ENCODE measurements at places on chromosomes 2 and 18. TPM values are rescaled to one million over a fixed set of nuclear protein-coding genes. Genes with fewer than 3 reads are reported as not detected.
A peak's percentile ranks its signal among the peaks of the same experiment; 100 is the strongest.

OTOS gene
- not detected for total RNA-seq

ACP1 gene
- 144 TPM for total RNA-seq

CCDC102B gene
- total RNA-seq, result 4.9 TPM

SCG2 gene
- not detected for total RNA-seq

SELENOI gene
- total RNA-seq, result 59.3 TPM

SLC4A3 gene
- 15.8 TPM for total RNA-seq

- no peak overlapping the region for H3K27ac ChIP-seq
- H3K27me3 ChIP-seq, result no peaks in the 10 kb centered on the region
- H3K4me1 ChIP-seq, result no peaks in the 10 kb centered on the region
- no peak overlapping the region for H3K4me3 ChIP-seq
Measured at GRCh38 chr2:206063635-206064034, 22.3 kb downstream of the INO80D start.

DNA sequence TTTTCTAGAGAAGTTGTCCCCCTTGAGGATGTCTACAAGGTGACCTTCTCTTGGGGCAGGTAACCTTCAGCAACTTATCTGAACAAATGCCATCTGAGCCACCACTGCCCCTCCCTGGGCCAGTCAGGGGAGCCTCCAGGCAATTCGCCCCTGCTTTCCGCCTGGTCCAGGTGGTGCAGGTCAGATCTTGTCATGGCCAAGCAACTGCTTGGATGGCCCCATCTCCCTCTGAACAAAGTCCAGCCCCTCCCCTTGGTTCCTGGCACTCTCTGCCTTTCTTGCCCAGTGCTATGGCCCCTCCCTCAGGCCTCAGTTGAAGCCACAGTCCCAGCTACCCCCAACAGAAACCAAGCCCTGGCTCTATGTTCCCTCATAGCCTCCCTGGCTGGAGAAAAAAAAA lies 138.7 kb downstream of the ALPK2 start:
- no peak for DNase-seq
- peaks cover 46% of the 10 kb centered on the region for H3K27me3 ChIP-seq
- no peak overlapping the region for H3K4me3 ChIP-seq
- no peaks in the 10 kb centered on the region for H3K36me3 ChIP-seq

GRCh38 chr2:43472527-43473194 lies 123.2 kb downstream of the THADA start:
- H3K27me3 ChIP-seq, result no peaks in the 10 kb centered on the region
- no peak overlapping the region for H3K27ac ChIP-seq
- peaks cover 8% of the 10 kb centered on the region for H3K4me1 ChIP-seq
- no peak for DNase-seq
- no peaks in the 10 kb centered on the region for H3K36me3 ChIP-seq

- H3K4me1 ChIP-seq, result peaks cover 3% of the 10 kb centered on the region
- H3K27me3 ChIP-seq, result no peaks in the 10 kb centered on the region
- DNase-seq, result no peak
- H3K36me3 ChIP-seq, result peaks cover 21% of the 10 kb centered on the region
- no peak overlapping the region for H3K27ac ChIP-seq
- no peak overlapping the region for H3K4me3 ChIP-seq
Measured at GRCh38 chr2:224569654-224570053, 15.5 kb downstream of the CUL3 start.

DNA sequence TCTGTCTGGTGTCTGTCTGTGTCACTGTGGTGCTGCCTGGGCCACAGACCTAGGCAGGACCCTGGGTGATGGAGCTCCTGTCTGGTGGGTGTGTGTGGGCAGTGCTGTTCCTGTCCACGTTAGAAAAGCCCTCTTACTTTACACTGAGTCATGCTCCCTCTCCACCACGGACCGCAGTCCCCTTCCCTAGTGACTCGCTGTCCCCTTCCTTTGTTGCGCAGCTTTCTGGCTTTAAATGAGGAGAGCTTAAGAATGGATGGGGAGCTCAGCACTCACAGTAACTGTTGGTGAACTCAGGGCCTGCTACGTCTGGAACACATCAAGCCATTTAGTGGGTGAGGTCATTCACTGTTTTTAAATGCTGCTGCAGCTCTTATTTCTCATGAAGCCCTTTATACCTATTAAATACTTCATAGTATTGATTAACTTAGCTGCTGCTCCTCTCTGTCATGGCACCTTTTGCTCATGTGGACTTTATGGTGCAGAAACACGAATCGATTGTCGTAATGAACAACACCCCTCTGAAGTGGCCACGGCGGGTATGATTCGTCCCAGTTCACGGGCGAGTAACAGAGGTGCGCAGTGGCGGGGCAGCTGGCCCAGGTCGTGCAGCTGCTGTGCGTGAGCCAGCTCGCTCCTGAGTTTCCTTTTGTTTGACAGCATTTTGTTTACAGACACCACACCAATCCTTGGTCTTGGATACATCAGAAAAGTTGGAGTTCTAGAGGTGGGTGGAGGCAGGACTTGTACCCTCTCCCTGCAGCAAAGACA lies 100.4 kb downstream of the LDLRAD4 start:
- no peak overlapping the region for H3K4me3 ChIP-seq
- DNase-seq, result no peak
- no peaks in the 10 kb centered on the region for H3K36me3 ChIP-seq

DNA sequence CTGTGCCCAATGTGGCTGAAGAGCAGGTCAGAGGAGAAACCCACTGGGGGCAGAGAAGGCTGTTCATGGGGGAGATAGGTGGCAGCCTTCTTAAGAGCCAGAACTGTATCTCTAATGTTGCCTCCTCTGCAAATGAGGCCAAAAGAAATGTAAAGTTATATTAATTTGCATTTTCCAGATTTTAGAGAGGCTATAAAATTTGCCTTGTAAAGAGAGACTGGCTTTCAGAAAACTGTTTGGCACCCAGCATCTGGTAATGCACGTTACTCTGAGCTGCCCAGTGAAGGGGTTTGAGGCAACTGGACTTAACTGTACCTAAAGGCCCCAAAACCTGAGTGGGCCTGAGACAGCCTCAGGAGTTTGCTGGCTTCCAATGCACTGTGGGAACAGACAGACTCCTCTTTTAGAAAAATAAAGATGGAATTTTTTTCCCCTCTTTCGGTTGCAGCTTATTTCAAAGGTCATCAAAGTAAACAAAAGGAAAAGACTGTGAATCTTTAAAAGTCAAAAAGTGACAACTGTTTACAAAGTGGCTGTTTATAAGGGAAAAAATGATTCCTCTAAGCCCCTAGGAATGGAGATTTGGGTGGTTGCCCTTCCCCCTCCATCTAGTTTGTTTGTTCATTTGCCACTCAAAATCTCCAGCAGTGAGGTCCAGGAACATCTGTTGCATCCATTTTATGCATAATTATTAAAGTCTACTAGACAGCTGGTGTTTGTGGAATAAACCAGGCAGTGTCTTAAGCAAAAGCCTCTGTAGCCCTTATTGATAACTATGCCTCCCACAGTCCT lies 132.2 kb upstream of the ZFP36L2 start:
- DNase-seq, result no peak
- H3K36me3 ChIP-seq, result no peaks in the 10 kb centered on the region
- peaks cover 85% of the 10 kb centered on the region for H3K27me3 ChIP-seq
- H3K4me3 ChIP-seq, result no peak overlapping the region
- H3K4me1 ChIP-seq, result peaks cover 6% of the 10 kb centered on the region

GRCh38 chr18:44536619-44537018 lies 144.1 kb upstream of the SETBP1 start:
- H3K27ac ChIP-seq, result no peak overlapping the region
- H3K4me1 ChIP-seq, result no peaks in the 10 kb centered on the region
- H3K4me3 ChIP-seq, result no peak overlapping the region

GRCh38 chr2:9311488-9311887 lies 104.9 kb downstream of the ASAP2 start:
- no peak for DNase-seq
- no peak overlapping the region for H3K4me3 ChIP-seq
- no peaks in the 10 kb centered on the region for H3K4me1 ChIP-seq
- peak overlapping the region; percentile 44 for H3K27ac ChIP-seq
- H3K27me3 ChIP-seq, result no peaks in the 10 kb centered on the region
- no peaks in the 10 kb centered on the region for H3K36me3 ChIP-seq

- H3K4me1 ChIP-seq, result no peaks in the 10 kb centered on the region
- no peaks in the 10 kb centered on the region for H3K27me3 ChIP-seq
- no peak overlapping the region for H3K4me3 ChIP-seq
- no peak overlapping the region for H3K27ac ChIP-seq
- no peaks in the 10 kb centered on the region for H3K36me3 ChIP-seq
Measured at GRCh38 chr18:39480494-39481195, 1915.0 kb upstream of the CELF4 start.

DNA sequence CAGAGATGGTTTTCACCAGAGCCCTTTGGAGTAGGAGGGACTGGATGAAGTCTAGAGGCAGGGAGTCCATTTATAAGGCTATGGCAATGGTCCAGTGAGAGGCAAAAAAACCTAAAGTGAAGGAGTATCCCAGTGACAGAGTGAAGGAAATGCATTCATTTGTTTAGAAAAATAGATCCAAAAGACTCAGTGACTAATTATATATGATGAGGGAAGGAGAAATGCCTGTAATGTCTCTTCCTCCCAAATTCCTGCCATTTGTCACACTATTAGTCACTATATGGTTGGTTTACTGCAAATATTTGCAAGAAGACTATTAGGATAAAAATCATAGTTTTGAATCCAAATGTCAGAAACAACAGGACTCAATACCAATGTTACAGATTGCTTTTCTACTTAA lies 104.2 kb downstream of the ZNF521 start:
- no peak overlapping the region for H3K4me3 ChIP-seq
- no peaks in the 10 kb centered on the region for H3K27me3 ChIP-seq

GRCh38 chr18:67433971-67434370 lies 82.5 kb downstream of the DSEL start:
- no peaks in the 10 kb centered on the region for H3K27me3 ChIP-seq
- DNase-seq, result no peak
- no peak overlapping the region for H3K27ac ChIP-seq
- H3K4me1 ChIP-seq, result no peaks in the 10 kb centered on the region

DNA sequence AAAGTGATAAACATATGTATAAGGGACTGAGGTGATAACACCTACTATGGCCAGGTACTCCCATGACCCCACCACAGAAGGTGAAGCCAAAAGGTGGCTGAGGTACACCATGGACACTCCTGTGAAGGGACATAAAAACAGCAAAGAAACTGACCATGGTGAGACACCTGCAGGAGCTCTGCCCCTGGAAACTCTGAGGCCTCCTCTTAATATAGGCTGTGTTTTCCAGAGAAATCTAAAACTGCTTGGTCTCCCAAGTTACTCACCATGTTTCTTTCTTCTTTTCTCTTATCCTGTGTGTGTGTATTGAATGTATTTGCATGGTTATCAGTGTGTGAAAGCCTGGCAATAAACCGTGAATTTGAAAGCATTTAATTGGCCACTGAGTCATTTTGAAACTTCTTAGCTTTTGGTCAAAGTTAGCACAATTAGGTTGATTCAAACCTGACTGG lies 739.3 kb upstream of the GCFC2 start:
- no peak for DNase-seq
- no peak overlapping the region for H3K4me3 ChIP-seq
- no peaks in the 10 kb centered on the region for H3K27me3 ChIP-seq
- H3K27ac ChIP-seq, result no peak overlapping the region
- no peaks in the 10 kb centered on the region for H3K36me3 ChIP-seq

DNA sequence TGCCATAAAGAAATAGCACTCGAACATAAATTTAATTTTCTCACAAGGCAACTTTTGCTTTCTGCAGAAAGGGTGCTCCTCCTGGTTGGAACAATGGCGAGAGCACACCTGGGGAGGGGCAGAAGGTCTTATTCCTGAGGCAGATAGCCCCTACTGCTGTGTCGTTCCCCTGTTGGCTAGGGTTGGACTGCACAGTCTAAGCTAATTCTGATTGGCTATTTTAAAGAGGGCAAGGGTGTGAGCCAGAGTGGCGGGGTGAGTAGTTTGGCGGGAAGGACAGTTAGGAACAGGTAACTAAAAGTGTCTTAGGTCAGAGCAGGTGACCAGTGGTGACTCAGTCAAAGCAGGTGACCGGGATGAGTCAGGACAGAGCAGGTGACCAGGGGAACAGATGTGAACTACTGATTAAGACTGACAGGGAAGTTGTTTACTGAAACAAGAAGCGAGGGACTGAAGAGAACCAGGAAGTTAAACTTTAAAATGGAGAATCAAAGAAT lies 49.7 kb upstream of the AGAP1 start:
- peak overlapping the region; percentile 17 for H3K4me3 ChIP-seq
- H3K27ac ChIP-seq, result no peak overlapping the region
- no peaks in the 10 kb centered on the region for H3K4me1 ChIP-seq
- no peaks in the 10 kb centered on the region for H3K27me3 ChIP-seq
- peak; percentile 58 for DNase-seq

All from endodermal cell (in vitro differentiated cells).